ENCODE measurements at places on chromosomes 11 and 22.

GRCh38 chr11:2440646-2441045 lies 3.7 kb downstream of the TRPM5 start:
- peak; percentile 41 for DNase-seq

DNA sequence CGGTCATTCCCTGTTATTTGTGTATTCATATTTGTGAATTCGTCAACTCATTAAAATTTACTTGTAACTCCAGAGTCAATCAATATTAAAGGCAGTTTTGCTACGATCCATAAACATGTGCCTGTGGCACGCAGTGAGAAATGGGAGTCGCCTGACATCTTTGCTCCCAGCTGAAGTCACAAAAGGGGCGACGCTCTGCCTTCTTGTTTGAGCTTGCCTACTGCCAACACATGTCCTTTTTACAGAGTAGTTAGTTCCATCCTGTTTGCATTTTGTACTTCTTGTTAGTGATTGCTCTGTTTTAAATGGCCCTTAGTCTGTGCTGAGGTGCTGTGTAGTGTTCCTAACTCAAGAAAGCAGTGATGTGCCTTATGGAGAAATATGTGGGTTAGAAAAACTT lies 305.3 kb downstream of the ETS1 start:
- DNase-seq: no peak

GRCh38 chr22:20750461-20751184 lies 23.3 kb upstream of the SERPIND1 start:
- no peak for DNase-seq

DNA sequence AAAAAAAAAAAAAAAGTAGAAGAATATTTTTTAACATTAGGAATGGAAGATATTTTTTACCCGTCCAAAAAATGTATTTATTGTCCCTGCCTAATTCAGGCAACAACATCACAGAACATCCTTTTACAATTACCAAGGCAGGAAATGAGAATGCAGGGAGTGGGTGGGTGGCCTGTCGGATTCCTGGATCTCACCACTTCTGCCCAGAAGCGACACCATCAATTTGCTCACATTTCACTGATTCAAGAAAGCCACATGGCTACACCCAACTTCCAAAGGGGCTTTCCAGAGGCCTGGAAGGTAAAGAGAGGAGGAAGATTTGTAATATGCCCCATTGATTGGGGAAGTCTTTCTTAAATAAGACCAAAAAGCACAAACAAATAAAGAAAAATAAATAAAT lies 93.8 kb upstream of the CLPB start:
- DNase-seq: no peak

DNA sequence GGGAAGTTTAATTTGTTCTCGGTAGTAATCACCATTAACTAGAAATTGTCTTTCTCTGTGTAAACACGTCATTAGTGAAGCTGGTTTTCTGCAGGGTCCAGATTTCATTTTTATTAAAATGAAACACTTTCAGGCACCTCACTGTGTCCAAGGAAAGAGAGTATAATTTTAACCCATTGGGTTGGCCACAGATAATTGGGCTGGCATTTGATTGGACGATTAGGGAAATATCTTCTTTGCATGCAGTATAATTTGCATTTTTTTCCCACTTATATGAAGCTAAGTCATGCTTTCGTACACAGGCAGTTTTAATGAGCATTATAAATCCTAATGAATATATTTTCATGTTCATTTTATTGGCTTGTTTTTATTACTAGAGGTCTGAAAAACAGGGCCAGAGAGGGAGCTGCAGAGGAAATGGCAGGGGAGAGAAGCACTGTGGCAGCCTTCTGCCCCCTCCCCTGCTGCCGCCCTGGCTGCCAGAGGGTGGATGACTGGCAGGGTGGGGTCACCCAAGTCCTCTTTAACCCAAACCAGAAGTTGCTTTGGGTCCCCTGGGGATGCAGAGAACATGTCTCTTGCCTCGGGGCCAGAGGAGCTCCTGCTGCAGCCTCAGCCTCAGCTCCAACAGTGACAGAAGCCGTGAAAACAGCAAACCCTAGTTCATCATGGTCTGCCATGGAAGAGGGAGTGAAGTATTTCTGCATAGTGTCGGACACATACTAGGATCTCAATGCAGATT lies 93.9 kb downstream of the PKNOX2 start:
- DNase-seq: no peak

DNA sequence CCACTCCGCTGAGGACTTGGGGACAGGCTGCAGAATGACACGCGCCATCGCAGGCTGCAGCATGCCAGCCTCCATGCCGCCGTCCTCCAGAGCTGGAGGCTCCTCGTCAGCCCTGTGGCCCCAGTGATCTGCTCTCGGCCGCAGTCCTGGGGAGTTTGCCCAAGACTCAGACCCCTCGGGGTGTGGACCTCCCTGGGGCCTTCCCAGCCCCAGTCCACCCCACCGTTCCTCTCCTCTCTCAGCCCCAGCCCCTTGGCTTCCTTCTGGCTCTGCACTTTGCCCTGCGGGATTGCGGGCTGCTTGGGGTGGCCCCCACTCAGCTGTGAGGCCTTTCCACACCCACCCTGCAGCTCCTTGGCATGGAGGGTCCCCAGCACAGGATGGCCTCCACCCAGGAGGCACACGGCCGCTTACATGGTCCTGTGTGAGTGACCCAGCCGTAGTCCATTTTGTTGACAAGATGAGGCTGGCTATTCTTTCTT lies 414.9 kb downstream of the TBC1D22A start:
- no peak for DNase-seq

- DNase-seq: peak; percentile 75
These were observed at the start of gene CCND1 for GRCh38 chr11:69640995-69641581. Gene CCND1, plus strand, starts transcription at chr11:69641156. Its CDS starts 158 bp downstream, at chr11:69641314.

- DNase-seq: peak; percentile 29
These were observed 658 bp downstream of the STIP1 start for GRCh38 chr11:64186492-64187165.

DNA sequence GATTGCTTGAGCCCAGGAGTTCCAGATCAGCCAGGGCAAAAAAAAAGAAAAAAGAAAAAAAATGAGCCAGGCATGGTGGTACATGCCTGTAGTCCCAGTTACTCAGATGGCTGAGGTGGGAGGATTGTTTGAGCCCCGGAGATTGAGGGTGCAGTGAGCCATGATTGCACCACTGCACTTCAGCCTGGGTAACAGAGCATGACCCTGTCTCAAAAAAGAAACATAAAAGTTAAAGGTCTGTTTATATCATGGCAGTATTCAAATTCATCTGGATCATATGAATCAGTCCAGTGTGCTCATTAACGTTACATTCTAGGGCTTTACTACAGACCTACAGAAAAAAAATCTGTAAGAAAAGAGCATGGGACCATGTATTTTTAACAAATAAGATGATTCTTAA lies 13.9 kb downstream of the HSD17B12 start:
- no peak for DNase-seq

DNA sequence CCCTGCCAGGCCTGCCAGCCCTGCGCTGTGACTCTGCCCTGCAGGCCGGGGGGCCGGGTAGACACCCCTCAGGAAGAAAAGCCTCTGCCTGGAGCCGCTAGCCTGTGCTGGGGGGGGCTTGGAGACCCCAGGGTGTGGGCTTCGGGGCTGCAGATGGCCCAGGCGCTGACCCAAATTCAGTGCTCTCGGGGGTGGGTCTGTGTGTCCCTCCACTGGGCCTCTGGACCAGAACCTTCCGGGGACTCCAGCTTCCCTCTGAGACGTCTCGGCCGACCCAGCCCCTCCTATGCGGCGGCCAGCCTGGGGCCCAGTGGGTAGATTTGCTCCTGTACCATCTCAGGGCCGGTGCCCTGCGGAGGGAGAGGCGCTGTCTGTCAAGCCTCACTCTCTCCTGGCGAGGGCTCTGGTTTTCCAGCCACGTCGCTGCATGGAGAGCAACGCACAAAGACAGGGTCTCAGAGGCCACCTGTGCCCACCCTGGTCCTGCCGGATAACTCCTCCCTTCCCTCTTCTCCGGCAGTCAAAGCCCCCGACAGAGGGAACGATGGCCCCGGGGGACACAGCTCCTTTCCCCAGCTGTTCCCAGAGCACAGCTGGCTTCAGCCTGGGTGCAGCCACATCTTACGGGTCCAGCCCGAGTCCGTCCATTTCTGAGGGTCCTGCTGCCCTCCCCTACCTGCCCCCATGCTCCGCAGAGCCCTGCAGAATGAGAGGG lies 40.1 kb upstream of the TOLLIP start:
- DNase-seq: no peak

GRCh38 chr11:24253237-24253760 lies 243.6 kb upstream of the LUZP2 start:
- DNase-seq: no peak

DNA sequence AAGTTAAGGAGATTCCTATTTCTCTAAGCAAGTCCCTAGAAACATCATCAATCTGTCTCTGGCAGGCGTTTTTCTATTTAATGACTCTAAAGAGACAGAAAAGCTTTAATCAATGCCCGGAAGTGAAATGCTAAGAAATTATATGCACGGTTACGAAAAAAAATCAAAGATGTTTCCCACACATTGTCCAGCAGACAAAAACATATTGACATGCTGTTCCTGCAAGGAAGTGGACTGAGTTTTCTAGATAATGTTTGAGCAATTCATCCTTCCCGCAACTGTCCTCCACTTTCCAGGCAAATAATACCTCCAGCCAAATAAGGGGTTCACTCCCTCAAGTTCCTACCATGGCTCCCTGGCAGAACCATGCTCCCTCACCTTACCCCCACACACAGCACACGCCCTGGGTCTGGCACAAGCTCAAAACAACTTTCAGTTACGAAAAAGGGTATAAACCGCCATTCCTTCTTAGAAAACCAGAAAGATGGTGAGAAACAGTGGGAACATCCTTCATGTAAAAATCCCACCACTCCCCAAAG lies 29.6 kb downstream of the GALNT18 start:
- no peak for DNase-seq

- DNase-seq: no peak
These were observed 108.2 kb downstream of the BCR start for GRCh38 chr22:23288301-23289129.

DNA sequence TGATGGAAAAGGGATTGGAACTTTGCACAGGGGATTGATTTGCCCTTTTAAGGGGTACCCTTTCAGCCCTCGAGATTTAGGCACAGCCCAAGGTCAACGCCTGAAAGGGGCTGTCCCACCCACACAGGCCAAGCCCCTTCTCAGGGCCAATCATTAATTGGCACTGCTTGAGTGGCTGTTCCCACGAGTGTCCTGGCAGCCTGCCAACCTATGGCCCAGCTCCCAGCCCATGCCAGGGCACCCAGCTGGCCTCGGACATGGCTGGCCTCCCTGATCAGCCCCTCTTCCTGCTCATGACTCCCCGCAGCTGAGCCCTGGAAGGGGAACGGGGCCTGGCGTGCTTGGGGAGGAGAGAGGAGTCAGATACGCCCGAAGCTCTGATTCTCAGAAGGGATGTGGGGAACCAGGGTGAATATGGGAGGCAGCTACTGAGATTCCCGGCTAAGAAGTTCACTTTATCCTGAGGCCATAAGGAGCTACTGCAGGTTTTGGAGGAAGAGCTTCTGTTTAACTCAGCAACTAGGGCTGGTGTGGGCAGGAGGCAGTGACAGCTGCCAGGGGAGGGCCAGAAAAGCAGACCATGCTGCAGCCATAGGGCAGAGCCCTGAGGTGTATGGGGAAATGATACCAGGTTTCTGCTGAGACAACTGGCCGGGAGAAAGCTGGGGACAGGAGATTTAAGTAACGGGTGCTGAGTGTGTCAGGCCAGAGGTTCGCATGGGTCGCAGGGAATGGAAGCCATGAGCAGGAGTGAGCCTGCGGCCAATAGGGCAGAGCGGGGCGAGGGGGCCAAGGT lies 30.0 kb downstream of the WNT7B start:
- DNase-seq: no peak

DNA sequence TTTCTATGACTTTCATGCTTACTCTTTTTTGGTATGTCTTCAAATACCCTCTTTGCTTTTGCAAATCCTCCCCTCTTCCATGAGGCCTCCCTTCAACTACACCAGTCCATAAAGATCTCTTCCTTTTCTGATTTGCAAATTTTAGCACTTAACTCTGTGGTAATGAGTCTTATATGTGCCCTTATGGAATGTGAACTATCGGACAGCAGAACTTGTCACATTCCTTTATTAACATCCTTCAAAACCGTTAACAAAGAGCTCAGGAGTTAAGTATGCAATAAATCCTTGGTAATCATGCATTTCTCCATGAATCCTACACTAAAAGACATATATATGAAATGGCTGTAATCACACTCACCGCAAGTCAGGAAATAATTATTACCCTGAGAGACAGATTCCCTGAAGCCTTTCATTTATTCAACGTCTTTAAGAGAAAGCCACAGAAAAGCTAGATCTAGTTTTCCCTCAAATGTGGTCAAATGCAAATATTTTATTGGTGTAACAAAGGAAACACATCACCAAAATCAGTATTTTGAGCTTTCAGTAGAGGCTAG lies 7.4 kb downstream of the CLNS1A start:
- no peak for DNase-seq

DNA sequence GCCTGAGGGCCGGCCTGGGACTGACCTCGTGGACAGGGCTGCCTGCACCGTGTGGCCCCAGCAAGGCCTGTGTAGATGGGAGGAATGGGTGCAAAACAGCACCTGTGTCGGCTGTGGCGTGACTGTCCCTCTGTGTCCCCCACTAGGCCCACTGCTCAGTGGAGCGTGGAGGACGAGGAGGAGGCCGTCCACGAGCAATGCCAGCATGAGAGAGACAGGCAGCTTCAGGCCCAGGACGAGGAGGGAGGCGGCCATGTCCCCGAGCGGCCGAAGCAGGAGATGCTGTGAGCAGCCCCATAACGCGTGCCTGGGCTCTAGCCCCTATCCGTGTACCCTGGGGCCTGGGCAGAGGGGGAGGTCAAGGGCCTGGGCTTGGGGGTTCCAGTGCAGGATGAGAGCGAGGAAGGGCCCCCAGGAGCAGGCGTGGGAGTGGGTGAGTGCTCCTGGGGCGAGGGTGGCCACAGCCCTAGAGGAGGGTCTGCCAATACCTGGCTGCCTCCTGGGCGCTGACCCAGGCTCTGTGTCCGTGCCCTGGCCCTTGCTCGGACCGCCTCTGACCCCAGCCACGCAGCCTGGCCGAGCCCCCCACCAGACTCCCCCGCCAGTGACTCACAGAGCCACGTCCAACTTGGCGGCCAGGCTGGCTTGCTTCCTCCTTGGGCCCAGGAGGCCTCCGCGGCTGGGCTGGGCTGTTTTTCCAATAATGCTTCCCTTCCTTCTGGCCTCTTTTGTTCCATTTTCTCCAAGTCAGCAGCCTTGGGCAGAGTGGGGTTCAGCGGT lies 11.6 kb downstream of the PRR33 start:
- DNase-seq: no peak

DNA sequence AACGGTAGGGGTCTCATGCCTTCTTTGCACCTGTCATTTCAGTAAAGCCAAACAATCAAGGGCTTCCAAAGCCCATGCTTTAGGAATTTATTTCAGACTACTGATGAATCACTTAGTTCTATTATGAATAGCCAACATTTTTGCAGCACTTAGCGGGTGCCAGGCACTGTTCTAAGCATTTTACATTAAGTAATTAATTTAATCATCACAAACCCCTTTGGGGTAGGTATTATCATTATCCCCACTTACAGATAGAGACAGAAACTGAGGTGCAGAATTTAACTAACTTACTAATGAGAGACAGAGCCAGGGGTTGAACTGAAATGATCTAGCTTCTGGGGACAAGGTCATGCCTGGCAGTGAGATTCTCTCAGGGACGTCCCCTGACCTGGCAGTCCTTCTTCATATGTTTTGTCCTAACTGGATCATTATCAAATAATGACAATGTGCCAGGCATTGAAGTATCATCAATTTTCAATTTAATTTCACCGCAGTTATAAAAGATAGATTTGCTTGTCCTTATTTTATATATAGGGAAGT lies 31.7 kb upstream of the NAV2 start:
- DNase-seq: no peak

- DNase-seq: no peak
These were observed 61.3 kb upstream of the OR5P2 start for GRCh38 chr11:7858006-7858405.
